ENCODE measurements at places on chromosomes 1 and 21.

DNA sequence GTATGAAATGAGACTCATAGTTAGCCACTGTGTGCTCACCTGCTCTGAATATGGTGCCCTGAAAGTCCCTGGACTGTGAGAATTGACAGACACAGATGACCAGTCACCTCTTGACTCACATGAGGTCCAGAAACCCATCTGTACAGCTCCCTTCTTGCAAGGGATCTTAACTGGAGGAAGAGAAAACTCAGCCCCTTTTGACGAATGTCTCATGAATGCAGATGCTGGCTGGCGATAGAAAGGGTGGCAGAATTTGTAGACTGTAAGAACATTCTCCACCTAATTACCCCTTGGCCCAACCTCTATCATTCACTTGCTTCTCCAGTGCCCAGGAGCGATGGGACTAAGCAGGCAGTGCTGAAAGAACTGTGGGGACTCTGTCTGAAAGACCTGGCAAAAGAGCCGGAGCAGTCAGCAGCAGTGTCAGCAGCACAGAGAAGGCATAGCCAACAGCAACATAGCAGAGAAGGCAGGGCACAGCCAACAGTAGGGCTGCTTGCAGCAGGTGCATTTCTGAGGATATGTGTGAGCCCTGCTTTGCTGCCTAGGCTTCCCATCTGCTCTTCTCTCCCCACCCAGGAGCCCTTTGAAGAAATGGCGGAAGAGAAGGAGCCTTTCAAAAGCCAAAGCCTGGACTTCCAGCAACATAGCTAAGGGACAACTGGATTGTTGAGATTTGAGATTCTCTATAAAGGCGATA is 25.8 kb upstream of the IFNGR2 start:
- DNase-seq, result no peak

- DNase-seq, result no peak
These were observed 34.0 kb downstream of the PCSK9 start for GRCh38 chr1:55073187-55073916.

DNA sequence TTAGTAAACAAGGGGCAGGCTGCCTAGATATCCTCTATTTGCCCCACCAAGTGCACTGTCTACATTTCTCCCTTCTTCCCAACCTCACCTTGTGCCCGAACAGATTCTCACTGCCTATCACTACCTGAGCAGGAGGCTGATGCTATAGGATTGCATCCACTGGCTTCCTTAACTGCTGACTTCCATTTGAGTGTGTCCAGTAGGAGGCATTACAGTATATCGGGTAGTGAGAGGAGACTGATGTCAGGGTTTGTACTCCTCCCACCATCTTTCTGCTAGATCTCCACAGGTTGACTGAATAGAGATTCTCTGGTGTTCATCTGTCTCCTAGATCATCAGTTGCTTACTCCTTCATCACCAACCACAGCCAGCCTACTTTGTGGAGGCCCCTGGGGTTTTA is 796.3 kb downstream of the LRRIQ3 start:
- no peak for DNase-seq

- no peak for DNase-seq
These were observed 25.1 kb upstream of the LRRC47 start for GRCh38 chr1:3821447-3821846.

DNA sequence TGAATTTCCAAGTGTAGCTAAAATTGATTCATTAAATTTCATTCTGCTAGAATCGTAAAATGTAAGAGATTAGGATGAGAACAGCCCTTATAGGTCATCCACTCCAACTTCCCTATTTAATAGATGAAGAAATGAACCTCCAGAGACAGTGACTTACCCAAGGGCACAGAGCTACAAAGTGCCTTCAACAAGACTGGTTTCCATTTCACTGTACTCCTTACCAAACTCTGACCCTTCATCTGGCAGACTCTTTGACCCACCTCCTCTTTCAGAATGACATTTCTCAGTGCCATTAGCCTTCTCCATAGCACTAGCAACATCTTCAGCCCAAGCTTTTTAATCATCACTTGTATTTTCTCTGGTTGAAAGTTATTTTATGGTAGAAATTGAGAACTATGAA is 161.3 kb downstream of the NEK7 start:
- DNase-seq, result no peak

DNA sequence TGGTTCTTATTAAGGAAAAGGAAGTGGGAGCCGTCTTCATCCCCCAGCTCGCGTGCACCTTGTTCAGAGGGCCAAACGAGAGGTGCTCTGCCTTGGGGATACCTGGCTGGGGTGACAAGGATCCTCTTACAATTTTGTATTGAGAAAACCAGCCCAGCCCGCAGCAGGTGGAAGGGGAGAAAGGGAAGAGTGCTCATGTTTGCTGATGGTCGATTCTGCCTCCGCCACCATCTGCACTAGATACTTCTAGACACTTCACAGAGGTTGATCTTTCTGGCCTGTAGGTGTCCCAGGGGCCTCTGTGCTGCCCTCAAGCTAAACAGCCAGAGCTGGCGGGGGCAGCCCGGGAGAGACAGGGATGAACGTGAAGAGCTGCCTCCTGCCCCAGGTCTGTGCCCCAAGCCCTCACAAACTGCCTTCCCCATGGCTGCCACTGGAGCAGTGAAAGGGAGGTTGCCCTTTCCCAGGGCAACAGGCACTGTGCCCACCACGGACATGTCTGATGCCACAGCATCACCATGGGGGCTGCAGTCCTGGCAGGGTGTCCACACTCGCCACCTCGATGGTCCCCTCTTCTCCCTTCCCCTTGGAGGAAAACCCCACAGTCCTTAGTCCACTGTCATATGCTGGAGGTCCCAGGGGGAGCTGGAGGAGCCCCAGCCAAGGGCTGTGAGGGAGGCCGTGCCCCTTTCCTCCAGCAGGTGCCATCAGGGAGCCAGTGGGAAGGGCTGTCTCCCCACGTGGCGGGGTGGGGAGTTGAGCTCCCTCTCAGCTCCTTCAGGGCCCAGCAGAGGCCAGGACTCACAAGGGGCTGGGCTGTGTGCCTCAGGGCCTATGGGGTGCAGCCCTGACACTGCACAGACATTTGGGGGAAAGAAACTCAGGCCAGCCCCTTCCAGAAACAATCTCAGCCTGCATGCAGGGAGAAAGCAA is 8.1 kb downstream of the ADPRS start:
- DNase-seq, result no peak

DNA sequence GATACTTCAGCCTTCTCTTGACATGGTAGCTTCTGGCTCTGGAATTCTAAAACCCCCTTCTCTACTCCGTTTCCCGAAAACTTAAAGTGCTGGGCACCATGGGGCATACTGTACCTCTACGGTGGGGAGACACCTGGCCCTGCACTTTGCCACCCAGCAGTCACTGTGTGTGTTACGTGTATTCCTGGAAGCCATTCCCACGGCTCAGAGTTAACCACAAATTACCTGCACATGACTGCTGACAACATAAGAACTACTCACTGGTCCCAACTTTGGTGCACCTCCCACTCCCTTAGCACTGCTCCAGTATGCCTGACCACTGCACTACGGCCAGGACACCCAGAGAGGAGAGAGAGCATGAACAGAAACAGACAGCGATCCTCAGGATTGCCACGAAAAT is 29.4 kb upstream of the TMPRSS2 start:
- no peak for DNase-seq

GRCh38 chr1:85339089-85339488 is 62.7 kb upstream of the BCL10 start:
- no peak for DNase-seq

DNA sequence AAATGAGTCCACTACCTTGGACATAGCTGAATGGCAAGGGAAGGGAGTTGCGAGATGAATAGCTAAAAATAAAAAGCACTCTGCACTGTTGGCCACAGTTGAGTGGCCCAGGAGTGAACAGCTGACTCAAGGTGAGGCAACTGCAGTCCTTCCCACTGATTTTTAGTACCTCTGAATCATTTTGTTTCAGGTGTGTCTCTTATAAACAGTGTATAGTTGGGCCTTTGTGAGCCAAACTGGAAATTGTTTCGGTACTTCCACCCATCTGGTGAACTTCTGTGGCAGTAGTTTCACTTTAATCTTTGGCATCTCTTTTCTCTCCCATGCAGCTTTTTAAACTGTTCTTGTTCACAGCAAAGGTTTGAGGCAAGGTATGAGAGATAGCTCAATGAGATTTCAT is 122.7 kb downstream of the VAV3 start:
- no peak for DNase-seq

DNA sequence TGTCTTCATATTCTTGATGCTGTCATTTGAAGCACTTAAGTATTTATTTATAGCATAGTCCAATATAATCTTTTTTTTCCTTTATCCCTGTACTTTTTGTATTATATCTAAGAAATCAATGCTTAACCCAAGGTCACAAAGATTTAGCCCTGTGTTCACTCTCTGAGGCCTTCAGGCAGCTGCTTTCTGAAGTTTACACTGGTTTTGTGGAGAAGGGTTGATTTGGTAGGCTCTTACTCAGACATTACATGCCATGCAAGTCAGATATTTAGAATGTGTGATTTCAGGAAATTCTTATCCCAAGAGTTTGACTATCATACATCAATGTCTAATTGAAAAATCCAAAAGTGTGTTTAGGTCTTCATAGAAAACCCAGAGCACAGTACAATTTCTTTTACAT is 56.3 kb downstream of the PALMD start:
- no peak for DNase-seq

DNA sequence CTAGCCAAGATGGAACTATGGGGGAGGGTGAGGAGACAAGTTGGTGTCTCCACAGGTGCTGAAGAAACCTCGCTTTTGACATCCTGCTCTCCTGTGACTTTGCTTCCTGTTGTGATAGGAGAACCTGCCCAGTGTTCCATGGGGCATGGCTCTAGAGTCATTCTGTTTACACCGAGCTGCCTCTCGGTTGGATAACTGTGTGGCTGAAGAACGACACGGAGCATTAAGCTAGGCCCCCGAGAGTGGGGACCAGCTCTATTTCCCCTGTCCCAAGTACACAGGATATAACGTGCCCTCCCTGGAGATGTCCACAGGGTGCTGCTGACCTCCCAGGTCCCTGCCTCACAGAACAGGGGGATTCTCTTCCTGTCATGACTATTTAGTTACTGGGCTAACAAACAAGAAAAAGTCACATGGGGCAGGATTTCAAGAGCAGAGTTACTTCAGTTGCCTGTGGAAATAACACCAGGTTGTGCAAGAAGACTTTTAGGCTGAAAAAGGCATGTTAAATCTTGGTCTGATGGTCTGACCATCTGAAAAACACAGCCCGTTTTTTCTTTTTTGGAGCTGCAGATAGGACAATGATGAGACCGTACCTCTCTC is 29.4 kb upstream of the PPP2R5A start:
- no peak for DNase-seq

DNA sequence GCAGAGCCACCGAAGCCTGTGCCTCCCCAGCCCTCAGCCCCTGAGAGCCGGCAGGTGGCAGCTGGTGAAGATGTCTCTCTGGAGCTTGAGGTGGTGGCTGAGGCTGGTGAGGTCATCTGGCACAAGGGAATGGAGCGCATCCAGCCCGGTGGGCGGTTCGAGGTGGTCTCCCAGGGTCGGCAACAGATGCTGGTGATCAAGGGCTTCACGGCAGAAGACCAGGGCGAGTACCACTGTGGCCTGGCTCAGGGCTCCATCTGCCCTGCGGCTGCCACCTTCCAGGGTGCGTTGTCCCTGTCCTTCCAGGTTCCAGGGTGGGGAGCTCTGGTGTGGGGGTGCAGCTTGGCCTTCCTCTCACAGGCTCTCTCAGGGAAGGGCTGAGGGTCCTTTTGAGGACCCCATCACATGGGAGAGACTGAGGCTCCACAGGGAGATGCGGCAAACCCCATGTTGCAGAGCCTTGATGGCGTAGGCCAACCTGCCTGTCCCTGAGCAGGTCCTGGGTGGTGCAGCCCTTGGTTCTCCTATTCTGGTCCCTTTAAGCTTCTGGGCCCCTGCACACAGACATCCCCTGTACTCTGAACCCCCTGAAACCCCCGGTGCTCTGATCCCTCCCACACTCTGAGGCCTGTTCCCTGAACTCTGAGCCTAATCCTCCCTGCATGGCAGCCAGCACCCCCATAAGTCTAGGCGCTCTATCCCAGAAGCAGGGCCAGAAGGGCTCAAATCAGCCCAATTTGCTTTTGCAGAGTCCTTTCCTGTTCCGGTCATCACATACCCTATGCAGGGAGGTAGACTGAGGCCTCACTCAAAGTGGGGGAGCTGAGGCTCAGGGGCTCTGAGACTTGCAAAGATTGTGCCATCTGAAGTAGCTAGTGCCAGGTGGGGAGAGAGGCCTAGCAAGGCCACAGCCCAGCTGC is 88.5 kb downstream of the TRIM11 start:
- no peak for DNase-seq

DNA sequence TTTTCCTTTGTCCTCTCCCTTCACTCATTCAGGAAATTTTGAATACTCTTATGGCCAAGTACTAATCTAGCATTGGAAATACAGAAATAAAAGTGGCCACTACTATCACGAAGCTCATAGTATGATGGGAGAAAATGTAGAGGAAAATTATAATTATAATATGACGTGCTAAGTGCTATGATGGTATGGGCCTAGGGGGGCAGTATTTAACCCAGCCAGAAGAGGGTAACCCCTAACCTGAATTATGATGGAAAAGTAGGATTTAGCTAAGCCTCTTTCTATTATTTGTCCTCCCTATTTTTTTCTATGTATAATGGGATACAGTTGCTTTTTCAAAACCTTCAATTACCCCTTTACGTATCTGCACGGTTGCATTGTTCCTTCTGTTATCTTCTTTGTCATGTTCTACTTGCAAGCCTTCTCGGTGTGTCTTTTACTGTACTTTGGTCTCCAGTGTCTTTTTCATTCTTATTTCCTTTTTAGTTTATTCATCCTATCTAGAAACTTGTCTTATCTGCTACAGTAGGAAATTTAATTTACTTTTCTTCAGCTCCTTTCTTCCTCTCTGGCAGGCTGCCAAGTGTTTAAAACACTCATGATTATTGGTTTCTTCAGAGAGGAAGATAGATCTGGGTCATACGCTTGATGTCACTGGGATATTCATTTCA is 88.8 kb upstream of the GPR52 start:
- DNase-seq, result no peak

- DNase-seq, result no peak
These were observed 268.8 kb downstream of the ST6GALNAC3 start for GRCh38 chr1:76343356-76343755.

DNA sequence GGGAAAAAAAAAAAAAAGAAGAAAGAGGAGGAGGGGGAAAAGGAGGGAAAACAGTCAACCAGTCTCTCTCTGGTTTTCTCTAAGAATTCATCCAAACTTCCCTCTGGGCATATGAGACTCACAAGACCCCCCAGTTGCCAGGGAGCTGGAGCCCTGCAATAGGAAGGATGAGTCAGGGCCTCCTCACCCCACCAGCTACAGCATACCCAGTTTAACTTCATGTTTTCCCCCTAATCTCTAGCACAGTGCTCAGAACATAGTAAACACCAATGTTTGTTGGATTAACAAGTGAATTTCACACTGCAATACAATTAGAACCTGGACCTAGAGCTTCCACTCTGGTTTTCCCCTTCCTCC is 7.8 kb downstream of the F11R start:
- DNase-seq, result no peak

- DNase-seq, result no peak
These were observed 182.6 kb upstream of the KCNK2 start for GRCh38 chr1:214899908-214900460.

DNA sequence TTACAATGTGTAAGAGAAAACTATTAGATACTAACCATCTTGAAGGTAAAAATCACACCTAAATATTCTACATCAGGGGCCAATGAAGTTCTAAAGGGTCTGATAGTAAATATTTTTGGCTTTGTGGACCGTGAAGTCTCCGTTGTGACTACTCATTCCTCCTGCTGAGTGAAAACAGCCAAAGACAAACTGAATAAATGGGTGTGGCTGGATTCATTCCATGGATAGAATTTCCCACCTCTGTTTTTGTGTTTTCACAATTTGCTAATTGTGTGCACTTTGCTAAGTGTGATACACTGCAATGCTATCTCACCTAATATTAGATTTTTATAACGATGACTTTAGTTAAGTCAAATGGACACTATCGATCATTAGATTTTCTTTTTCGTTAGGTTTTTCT is 1474.0 kb downstream of the PLA2G4A start:
- DNase-seq, result no peak

- DNase-seq, result no peak
These were observed 102.2 kb downstream of the NTMT2 start for GRCh38 chr1:170247751-170248521.
